ENCODE measurements at places on chromosomes 13 and 19. TPM values are rescaled to one million over a fixed set of nuclear protein-coding genes. Genes with fewer than 3 reads are reported as not detected.

The RASIP1 gene
- total RNA-seq, result 127 TPM

The MYBPC2 gene
- not detected for total RNA-seq

The DNAJC15 gene
- total RNA-seq, result 16.7 TPM

The PODNL1 gene
- total RNA-seq, result under 0.01 TPM

The FAM216B gene
- total RNA-seq, result not detected

The ZNF625 gene
- total RNA-seq, result 13.5 TPM

The FAM124A gene
- 7.2 TPM for total RNA-seq

The UPK1A gene
- not detected for total RNA-seq

The UBE2L5 gene
- total RNA-seq, result not detected

The FUT1 gene
- total RNA-seq, result 6.5 TPM

The ZNF555 gene
- 5.6 TPM for total RNA-seq

The NPAS1 gene
- total RNA-seq, result 0.29 TPM

The LILRB2 gene
- total RNA-seq, result not detected

The FGF22 gene
- total RNA-seq, result not detected

The IGFL1 gene
- not detected for total RNA-seq

The CALR3 gene
- not detected for total RNA-seq

The CAMSAP3 gene
- total RNA-seq, result not detected

The ZNF610 gene
- 3.3 TPM for total RNA-seq

The ZNF550 gene
- 6.2 TPM for total RNA-seq

The TMTC4 gene
- total RNA-seq, result 34.0 TPM

The MAG gene
- total RNA-seq, result not detected

The DHDH gene
- total RNA-seq, result not detected

The ALOX5AP gene
- 0.38 TPM for total RNA-seq

The POLR1D gene
- 126 TPM for total RNA-seq

The OR10H1 gene
- not detected for total RNA-seq

The ZNF544 gene
- total RNA-seq, result 53.6 TPM

The TBC1D4 gene
- 62.1 TPM for total RNA-seq

The COG6 gene
- total RNA-seq, result 20.8 TPM

The S1PR4 gene
- total RNA-seq, result 1.6 TPM

The EXOC3L2 gene
- 1.6 TPM for total RNA-seq

The EPS8L1 gene
- total RNA-seq, result 7.7 TPM

The ZNF616 gene
- 11.1 TPM for total RNA-seq

The LMTK3 gene
- 0.10 TPM for total RNA-seq

The SRRM5 gene
- 0.10 TPM for total RNA-seq

The GPC6 gene
- not detected for total RNA-seq

The PLVAP gene
- 13.8 TPM for total RNA-seq

The YJEFN3 gene
- 0.48 TPM for total RNA-seq

The PRR19 gene
- total RNA-seq, result 0.98 TPM

The ZNF560 gene
- under 0.01 TPM for total RNA-seq

The LRRC25 gene
- not detected for total RNA-seq

The SOX1 gene
- not detected for total RNA-seq

The FGF14 gene
- total RNA-seq, result not detected

The FCHO1 gene
- 1.5 TPM for total RNA-seq

The SCEL gene
- total RNA-seq, result not detected

The ZNF441 gene
- 5.6 TPM for total RNA-seq

The LAIR2 gene
- total RNA-seq, result not detected

The ZNF230 gene
- 5.2 TPM for total RNA-seq

The NTF4 gene
- total RNA-seq, result not detected

The HS6ST3 gene
- total RNA-seq, result 0.65 TPM

The OR4F17 gene
- total RNA-seq, result not detected

The SHC2 gene
- 15.4 TPM for total RNA-seq

The FBN3 gene
- not detected for total RNA-seq

The KIR3DL1 gene
- total RNA-seq, result not detected

The CNN2 gene
- 315 TPM for total RNA-seq

The SEMA6B gene
- total RNA-seq, result 245 TPM

The FGF9 gene
- total RNA-seq, result not detected
